ENCODE measurements at places on chromosomes 5 and 9. TPM values are rescaled to one million over a fixed set of nuclear protein-coding genes. Genes with fewer than 3 reads are reported as not detected.

Gene HAND1
- total RNA-seq = not detected

DNA sequence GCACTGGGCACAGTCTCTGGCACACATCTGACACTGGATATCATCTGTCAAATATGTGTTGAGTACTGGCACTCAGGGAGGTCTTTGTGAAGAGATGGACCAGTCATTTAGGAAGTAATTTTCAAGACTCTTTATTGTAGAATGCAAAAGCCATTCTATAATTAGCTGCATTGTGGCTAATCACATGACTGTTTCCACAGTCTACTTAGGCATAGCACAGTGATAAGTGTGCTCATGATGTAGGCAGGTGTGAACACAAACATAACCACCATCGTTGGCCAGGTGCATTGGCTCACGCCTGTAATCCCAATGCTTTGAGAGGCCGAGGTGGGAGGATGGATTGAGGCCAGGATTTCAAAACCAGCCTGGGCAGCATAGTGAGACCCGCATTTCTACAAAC is 62.2 kb downstream of the CFAP77 start:
- no peak overlapping the region for H3K27ac ChIP-seq
- peaks cover under 1% of the 10 kb centered on the region for H3K27me3 ChIP-seq
- no peak for DNase-seq
- H3K4me3 ChIP-seq = no peak overlapping the region
- no peaks in the 10 kb centered on the region for H3K36me3 ChIP-seq

DNA sequence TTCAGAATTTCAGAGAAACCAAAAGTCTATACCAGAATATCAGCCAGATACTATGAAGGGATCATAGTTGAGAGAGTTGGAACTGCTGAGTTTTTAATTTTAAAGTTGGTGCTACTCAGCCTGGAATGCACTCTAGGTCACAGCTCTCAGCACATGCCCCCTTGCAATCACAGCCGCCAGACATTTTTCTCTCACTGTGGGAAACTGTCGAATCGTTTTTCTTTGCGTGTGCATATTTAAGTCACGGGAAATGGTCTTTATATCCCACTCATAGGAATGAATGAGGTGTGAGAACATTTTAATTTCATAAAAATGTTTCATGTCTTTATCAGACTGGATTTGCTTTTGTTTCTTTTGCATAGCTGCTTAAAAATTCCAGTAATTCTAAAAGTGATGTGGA is 12.2 kb upstream of the SPDL1 start:
- H3K4me1 ChIP-seq = no peaks in the 10 kb centered on the region
- DNase-seq = no peak
- peaks cover 18% of the 10 kb centered on the region for H3K27me3 ChIP-seq
- H3K4me3 ChIP-seq = no peak overlapping the region
- no peaks in the 10 kb centered on the region for H3K36me3 ChIP-seq

DNA sequence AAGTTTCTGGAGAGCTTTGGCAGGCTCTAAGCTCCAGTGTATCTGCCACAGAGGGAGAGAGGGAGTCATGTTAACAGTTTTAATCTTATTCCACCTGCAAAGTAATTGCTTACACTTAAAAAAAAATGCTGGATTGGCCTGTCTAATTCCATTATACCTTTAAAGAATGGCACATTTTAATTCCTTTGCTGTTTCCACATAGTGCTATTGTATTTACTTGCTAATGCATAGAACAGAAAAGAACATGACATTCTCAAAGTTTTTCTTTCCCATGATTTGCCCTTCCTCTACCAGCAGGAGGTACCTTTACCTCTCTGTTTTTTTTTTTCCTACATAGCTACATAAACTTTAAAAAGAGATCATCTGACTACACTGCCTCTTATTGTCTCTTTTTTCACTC is 318.0 kb downstream of the GLIS3 start:
- no peaks in the 10 kb centered on the region for H3K27me3 ChIP-seq
- H3K4me3 ChIP-seq = no peak overlapping the region
- no peaks in the 10 kb centered on the region for H3K36me3 ChIP-seq
- no peak for DNase-seq

- no peak for DNase-seq
- no peaks in the 10 kb centered on the region for H3K27me3 ChIP-seq
- peak overlapping the region; percentile 86 for H3K27ac ChIP-seq
- peaks cover 27% of the 10 kb centered on the region for H3K36me3 ChIP-seq
Observed at GRCh38 chr5:177304392-177305119, 957 bp downstream of the PRELID1 start.

Gene SMC5
- 32.6 TPM for total RNA-seq
